ENCODE measurements at places on chromosomes 4 and X.

DNA sequence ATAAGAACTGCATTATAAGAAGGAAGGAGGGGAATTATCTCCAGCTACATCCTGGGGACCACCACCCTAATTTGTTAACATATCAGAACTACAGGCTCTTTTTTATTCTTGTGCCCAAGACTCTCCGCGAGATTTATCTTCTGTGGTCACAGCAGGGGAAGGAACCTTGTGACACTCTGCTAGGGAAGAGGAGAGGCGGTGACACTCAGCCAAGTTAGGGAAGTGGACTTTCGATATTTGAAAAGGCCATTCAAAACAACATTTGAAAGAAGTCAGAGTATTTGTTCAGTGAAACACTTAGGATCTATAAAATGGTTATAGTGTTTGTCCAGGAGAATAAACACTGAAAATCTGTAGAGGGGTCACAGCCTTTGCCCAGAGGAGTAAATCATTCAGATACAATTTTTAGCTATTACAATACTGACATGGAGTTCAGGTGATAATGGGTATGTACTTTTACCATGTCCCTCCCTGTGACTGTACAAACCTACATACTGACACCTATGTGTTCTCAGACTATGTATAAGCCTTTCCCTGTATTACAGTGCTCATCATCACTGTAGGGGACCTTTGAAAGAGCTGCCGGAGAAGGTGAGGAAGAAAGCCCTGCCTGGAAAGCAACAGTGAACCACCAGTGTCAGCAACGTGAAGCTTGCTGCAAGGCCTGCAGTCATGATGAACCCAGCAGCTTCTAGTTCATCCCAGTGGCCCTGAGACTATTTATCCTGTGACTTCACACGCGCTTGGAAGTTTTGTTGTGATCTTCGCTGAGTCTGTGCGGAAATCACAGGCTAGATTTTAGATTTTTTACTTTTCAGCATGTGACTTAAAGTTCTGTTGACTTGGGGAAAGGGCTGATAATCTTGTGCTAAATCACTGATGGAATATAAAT, 8.5 kb upstream of the PTTG2 start:
- DNase-seq = no peak

GRCh38 chrX:18654875-18655836, 16.8 kb downstream of the RS1 start:
- DNase-seq = no peak

GRCh38 chr4:66357316-66357715, 687.0 kb upstream of the EPHA5 start:
- DNase-seq = no peak

GRCh38 chrX:130108647-130109428, 1.5 kb downstream of the ELF4 start:
- DNase-seq = no peak

- peak; percentile 81 for DNase-seq
Measured at GRCh38 chrX:153381684-153382532, 19.2 kb downstream of the PNMA6E start.

DNA sequence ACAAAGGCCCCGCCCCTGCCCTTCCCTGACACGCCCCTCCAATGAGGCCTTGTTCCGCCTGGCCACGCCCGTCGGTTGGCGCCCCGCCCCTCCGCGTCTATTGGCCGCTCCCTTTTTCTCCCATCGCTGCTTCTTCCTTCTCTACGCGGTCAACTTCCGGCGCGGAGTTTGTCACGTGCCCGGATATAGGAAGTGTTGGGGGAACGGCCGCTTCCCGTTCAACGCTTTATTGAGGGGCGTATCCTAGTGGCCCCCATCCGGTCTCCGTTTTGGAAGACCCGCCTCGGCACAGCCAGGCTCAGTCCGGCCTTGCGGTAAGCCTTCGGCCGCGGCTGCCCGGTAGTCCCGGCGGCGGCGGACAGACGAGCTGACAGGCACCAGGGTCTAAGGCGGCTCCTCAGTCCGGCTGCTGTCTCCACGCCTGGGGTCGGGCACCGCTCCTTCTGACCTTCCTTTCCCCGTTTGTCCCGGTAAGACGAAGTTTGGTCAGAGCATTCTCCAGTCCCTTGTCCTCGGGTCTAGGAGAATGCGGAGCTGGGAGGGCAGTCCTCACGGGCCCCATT, at the start of gene EXOC1:
TSS of gene EXOC1 (plus strand) at position 165 of the 563 bp plus-strand sequence. CDS start 4,676 bp downstream, outside the sequence.
- DNase-seq = peak; percentile 89

DNA sequence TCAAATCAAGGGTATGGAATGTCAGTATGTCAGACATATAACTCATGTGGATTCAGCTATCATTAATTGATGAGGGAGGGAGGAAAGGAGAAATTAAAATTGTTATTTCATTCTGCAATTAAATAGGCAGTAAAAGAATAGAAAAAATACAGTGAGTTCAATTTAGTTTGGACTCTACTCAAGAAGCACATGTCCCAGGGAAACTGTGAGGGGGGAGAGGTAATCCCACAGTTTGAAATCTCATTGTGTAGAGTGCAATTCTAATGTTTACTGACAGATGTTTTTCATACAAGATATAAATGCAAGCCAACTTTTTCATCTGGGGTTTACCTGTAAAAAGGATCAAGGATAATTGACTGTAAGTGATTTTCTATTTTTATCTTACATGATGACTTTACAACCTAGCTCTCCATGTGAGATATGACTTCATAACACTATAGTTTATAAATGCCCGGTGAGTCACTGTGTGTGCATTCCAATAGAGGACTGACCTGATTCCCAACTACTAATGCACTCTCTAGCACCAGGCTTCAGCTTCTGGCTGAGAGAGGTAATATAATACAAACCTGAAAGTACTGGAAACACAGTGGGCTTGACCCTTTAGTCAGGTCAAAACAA, 35.2 kb upstream of the SCD5 start:
- DNase-seq = peak; percentile 40

GRCh38 chr4:13601848-13602247, 25.7 kb downstream of the BOD1L1 start:
- no peak for DNase-seq

DNA sequence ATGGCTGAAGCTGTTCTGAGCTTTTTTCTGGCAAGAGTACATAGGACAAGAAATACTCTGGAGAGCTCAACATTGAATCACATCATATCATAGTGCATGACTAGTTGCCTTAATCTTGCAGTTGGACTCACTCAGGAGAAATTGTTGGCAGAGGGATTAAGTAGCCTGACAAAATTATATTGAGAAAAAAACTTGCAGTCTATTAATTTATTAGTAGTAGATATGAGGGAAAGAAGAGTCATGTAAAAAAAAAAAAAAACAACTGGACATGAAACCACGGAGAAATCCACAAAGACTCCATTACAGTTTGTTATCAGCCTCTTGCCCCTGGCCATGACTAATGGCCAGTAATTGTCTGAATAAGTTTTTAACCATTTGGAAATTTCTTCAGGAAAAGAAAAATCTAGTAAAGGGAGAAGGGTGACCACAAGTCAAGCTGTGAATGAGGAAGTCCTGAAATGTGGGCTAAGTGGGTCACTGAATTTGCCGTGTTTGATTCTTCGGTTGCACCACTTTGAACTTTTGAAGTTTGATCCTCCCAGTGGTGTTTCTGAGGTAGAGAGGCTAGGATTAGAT, 45.6 kb downstream of the FHL1 start:
- no peak for DNase-seq

- DNase-seq = no peak
Measured at GRCh38 chr4:78099058-78099457, 41.9 kb downstream of the FRAS1 start.

- no peak for DNase-seq
Measured at GRCh38 chr4:119264743-119265142, 52.2 kb downstream of the USP53 start.

Data from skeletal muscle cell (primary cell).